Activated CD4-positive, alpha-beta T cell treated with anti-CD3 and anti-CD28 coated beads, Interleukin-2, amount 50 U/mL, for 24 hours (primary cell): ENCODE measurements at places on chromosomes 4 and X.

DNA sequence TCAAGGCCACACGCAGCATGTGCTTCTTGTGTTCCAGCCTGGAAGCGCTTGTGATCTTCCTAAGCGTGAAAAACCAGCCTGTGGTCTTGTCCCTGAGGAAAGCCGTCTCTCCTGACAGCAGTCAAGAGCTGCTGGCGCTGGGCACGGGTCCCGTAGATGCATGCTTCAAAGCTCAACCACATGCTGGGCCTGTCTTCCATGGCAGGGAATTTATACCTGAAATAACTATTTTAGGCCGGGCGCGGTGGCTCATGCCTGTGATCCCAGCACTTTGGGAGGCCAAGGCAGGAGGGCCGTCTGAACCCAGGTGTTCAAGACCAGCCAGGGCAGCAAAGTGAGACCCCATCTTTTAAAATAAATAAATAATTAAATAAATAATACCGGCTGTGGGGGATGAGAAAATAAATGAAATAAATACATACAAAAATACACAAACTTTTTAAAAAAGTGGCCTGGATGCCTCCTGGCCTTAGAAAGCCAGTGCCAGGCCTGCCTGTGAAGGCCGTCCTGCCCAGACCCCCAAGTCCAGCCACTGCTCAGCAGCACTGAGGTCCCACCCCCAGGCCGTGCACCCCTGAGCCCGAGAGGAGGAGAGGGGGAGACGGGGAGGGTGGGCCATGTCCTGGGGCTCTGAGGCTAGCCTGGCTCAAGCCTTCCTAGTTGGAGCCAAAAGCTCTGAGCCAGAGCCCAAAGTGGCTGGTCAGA is 10.4 kb downstream of the LRPAP1 start:
- no peak for DNase-seq

DNA sequence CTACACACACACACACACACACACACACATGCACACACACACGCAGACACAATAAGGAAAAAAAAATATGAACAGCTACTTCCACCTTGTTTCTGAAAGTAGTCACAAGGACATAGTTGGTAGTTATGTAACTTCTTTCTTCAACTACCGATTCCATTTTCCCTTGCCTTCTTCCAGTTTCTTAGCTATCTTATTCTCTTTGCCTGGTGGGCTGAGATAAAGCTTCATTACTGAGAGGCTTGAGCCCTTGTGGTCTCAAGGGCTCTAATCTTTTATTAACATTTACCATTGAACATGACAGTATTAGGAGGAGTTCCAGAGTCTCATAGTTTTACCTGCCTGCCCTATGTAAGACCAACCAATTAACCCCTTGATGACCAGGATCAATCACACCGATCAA is 8.9 kb upstream of the SMIM10 start:
- no peak for DNase-seq

GRCh38 chr4:139799615-139800014 is 134.0 kb downstream of the MGST2 start:
- DNase-seq = no peak

GRCh38 chr4:94976371-94977011 is 218.7 kb downstream of the BMPR1B start:
- DNase-seq = no peak

DNA sequence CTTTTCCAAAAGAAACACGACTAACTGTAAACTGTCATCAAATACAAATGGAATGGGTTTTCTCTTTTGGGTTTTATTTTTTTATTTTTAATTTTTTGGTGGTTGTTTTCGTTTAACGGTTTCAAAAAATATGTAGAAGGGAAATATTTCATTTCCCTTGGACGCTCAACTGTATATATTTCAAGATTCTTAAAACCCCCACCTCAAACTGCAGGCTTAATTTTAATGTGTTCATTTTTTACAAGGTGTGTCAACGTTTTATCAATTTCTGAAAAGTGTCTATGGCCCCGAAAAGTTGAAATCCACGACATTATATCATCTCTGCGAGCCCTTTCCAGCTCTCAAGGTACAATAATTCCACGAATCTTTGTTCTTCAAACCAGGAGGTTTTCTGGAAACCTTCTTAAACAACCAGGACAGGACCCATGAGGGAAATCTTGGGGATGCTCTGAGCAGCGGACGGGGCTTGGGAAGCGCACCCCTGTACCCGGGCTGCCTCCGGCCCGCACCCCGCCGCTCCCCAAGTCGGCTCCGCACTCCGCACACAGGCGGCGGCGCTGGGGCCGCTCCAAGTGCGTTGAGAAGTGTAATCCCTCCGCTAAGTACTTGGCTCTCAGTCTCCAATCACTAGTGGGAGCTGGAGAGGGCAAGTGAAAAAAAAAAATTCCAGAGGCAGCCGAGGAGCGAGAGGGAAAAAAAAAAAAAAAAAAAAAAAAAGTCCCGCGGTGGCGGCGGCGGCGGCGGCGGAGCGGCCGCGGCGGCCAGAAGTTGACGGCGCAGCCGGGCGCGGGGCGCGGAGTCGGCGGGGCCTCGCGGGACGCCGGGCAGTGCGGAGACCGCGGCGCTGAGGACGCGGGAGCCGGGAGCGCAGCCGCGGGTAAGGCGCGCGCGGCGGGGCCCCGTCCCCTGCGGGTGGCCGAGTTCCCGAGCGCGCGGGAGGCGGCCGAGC is at the start of gene BMPR1B:
Gene BMPR1B (plus strand): TSS at position 764 of the 949 bp plus-strand sequence. CDS start 346,470 bp downstream, outside the sequence.
- no peak for DNase-seq

DNA sequence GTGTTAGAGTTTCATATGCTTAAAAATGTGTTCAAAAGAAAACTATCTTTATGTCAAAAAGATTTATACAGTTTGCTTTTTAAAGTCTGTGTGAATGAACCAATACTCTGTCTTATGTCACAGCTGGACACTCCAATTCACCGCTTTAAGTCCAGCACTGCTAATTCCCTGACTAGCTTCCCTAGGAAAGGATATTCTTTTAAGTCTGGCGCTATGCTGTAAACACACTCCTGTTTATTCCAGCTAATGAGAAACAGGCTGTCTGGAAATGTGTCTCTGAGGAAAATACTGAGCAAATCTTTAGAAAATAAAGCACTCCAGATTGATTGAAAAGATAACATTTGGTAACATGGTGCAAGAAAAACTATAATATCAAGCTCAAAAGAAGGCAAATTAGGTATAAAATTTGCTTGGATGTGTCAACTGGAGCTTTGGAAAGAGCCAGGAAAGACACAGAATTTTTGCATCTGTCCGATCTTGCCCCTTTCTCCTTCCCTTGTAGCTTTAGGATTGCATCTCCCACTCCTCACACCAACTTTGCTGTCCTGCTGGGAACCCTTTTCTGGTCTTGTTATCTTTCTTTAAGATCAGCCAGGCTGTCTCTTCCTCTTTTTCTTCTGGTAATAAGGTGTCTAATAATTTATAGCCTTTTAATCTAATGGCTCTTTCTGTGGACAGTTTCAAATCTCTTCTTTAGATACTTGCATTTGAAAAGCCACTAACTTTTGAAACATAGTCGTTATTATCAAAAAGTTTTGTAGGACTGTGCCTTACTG is 40.9 kb upstream of the VEGFC start:
- no peak for DNase-seq

DNA sequence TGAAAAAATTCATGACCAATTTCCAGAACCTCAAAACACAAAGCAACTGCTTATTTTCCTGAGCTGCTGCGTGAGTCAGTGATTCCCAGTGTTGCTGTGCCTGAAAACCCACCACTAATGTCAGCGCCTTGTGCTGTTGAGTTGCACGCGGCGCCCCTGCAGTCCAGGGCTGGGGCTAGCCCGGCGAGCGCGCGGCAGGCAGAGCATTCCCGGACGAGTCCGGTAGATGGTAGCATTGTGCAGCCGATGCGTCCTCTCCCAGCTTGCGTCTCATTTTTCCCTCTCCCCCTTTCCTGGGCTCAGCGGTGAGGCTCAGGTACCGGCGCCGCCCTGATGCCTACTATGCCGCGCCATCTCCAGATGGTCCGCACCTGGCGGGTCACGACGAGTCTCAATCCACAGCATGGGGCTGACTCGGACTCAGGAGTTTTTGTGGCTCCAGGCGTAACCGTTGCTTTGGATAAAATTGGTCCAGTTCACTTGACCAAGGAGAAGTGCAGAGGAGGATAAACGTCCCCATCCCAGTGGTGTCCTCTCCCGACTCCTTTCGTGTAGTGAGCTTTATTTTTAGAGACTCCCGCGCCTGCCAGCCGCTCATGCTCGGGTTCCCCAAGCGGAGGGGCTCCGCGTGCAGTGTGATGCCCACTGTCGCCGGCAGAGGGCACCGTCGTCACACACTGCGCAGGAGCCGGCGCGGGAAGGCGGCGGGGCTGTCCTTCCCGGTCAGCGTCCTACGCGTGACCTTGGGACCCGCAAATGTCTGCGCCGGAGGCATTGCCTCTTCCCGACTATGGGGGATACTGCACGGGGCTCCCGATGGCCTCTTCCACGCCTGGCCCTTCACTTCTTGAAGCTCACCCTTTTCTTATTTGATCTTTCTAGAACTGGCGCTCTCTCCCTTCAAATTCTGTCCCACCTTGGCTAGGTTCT is 53.6 kb upstream of the IGFBP7 start:
- peak; percentile 47 for DNase-seq

GRCh38 chr4:114922592-114922933 is 190.9 kb downstream of the NDST4 start:
- no peak for DNase-seq

GRCh38 chrX:118062817-118063615 is 53.6 kb downstream of the KLHL13 start:
- DNase-seq = no peak

- DNase-seq = no peak
Observed at GRCh38 chrX:3124031-3124430, 82.8 kb downstream of the ARSF start.

GRCh38 chrX:55057675-55058249 is 17.1 kb upstream of the PAGE2B start:
- no peak for DNase-seq

- no peak for DNase-seq
Observed at GRCh38 chr4:95085124-95085833, 327.5 kb downstream of the BMPR1B start.

GRCh38 chrX:151754047-151754429 is 19.5 kb downstream of the CNGA2 start:
- DNase-seq = no peak

DNA sequence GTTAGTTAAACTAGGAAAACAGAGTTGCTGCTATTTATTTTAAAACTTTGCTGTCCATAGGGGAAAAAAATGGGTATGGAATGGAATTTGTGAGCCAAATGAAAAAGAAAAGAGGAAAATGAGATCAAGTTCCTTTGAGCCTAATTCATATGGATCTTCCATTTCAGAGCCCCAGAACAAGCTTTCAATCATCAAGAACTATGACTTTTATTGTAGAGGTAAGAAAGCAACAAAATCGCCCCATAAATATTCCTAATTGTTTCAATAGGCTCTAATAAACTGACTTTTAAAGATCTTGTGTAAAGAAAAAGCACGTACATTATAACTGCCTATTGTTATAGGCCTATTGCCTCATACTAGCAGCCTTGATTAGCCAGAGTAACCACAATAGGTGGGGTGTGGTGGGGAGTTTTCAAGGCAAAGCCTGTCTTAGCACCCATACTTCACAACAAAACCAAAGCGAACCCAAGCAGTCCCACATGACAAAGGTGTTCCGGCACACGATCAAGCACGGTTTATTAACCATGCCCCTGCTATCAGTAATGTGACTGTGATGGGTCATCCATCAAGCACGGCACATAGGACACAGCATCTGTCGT is 44.4 kb downstream of the RBM47 start:
- no peak for DNase-seq

- no peak for DNase-seq
Observed at GRCh38 chr4:26723216-26723615, 137.4 kb upstream of the STIM2 start.

DNA sequence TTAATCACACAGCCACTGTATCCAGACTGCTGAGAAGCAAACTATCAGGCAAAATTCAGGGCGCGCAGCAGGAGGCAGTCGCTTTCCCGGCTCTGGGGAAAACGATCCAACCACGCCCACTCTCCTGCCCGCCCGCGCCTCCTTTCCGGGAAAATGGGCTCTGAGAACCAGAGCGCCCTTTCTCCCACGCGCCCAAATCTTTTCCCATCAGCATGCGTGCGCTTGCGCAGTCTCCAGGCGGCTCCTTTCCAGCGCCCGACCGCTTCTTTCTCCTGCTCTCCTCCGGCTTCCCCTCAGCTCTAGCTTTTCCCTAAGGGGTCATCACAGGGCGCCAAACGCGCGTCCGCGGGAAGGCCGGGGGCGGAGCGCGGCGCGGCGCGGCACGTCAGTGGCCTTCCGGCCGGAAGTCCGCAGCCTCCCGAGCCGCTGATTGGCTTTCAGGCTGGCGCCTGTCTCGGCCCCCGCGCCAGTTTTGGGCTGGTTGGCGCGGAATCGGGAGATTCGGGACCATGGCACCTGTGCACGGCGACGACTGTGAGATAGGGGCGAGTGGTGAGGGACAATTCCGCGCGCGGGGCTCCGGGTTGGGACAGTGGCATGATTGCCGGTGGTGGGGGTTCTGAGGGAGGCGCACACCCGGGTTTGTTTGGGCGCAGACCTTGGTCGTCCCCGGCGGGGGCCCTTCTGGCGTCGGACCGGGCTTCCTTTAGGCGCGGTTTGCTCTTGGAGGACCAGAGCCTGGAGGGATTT is at the start of gene POLA1:
Gene POLA1 (plus strand): TSS at position 466 of the 750 bp plus-strand sequence. CDS start 44 bp downstream, at position 510.
- peak; percentile 60 for DNase-seq

GRCh38 chr4:22897520-22898108 is 204.9 kb downstream of the GBA3 start:
- DNase-seq = peak; percentile 5

DNA sequence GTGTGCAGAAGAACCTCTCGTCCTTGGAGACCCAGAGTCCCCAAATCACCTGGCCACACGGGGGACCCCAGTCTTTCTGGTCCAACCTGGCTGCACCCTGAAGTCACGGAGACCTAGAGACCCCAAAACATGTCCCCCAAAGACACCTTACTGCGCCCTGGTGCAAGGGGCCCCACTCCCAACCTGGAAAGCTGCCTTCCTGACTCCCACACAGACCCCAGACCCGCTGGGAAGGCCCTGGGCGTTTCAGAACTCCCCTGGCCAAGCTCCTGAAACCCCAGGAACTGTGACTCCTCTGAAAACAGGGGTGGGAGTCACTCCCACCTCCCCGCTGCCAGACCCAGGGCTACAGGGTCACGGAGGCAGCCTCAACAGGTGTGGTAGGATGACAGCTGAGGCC is 12.7 kb upstream of the SHOX start:
- no peak for DNase-seq

DNA sequence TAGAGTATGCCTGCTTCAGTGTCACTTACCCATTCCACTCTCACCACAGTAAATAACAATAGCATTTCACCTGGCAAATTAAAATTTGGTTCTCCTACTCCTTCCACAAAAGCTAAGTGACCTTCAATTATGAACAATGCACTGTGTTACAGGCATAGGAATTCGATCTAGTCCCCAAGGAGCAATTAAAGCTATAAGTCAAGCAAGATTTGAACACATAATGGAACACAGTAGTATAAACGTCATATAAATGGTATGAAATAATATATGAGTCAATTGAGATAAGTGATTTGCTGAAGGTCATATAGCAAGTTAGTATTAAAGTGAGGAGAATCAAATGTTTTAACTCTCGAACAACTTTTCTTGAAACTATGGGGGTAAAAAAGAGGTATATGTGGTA is 65.8 kb downstream of the ARAP2 start:
- no peak for DNase-seq

DNA sequence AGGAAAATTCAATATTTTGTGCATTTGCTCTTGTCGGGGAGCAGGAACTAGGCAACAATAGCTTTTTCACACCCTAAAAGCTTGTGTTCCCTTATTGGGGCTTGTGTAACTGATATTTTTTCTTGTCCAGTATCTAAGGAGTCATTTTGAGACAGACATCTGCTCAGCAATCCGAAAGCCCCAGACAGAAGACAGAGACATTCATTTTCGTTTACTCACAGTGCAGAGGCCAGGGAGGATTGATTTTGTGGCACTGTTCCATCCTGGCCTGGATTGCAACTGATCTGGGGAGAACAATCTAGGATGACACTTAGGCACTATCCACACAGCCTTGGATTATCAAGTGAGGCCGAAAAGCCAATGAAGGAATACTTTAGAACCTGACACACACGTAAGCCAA is 27.4 kb upstream of the PLAC1 start:
- DNase-seq = no peak
